NCI-H1092 treated with DMSO at 0.1 percent for 48 hours (cell line): ENCODE measurements at places on chromosomes 11 and 22.

DNA sequence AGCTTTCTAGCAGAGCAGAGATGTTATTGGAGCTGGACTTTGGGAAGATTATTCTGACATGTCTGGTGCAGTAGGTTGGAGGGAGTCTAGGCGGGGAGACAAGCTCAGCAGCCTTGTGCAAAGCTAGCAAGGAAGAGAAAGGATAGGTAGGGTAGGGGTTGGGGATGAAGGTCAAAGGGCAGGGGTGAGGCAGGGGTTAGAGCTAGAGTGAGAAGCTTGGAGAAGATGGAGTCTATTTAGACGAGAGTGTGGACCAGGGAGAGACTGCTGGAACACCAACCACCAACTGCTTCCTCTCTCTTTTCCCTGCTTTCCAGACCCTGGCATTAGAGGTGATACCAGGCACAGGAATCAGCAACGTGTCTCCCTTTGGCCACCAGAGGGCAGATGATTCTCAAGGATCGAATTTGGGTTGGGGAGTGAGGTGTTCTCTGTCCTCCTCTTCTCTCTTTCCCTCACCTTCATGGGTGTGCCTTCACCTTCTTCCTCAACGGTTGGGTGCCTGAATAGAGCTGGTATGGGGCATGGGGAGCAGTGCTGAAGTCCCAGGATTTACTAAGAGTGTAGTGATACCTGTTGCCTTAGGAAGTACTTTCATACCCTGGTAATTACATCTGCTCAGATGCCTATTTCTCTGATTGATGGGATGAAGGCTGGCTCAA is 1.8 kb upstream of the MARK2 start:
- DNase-seq: peak; percentile 82

DNA sequence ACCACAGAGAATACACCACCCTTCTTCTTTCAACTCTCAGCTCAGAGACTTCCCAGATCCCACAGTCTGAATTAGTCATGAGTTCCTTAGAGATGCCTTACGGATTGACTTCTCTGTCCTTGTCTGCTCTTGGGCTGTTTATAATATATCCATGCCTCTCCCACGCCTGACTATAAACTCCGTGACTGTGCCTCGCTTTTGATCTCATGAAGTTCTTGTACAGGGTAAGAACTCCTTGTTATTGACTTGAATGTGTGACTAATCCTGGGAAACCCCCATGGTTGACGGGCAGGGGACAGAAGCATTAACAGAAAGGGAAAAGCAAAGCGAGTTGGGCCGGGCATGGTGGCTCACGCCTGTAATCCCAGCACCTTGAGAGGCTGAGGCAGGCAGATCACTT is 62.4 kb upstream of the POU2AF1 start:
- DNase-seq: no peak

DNA sequence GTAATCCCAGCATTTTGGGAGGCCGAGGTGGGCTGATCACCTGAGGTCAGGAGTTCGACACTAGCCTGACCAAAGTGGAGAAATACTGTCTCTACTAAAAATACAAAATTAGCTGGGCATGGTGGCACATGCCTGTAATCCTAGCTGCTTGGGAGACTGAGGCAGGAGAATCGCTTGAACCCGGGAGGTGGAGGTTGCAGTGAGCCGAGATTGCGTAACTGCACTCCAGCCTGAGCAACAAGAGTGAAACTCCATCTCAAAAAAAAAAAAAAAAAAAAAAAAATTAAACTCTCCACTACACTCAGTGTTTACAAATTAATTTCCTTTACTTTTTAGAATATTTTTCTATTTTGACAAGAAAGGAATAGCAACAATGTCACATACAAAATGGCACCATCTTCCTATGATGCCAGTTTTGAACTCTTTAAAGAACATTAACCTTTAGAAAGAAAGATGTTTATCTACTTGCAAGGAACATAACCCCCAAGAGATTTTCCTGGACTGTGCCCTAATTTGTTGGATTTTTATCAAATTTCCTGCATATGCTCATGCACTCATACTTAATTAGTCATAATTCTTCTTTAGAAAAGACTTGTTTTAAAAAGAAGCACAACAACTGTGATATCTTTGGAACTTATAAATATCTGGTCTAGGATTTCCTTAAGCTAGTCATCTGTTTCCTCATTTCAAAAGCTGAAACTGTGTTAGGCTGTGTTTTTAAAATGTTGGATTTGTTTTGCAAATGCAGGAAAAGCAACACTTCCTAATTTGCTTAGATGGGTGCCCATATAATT is 22.6 kb upstream of the HIPK3 start:
- no peak for DNase-seq

DNA sequence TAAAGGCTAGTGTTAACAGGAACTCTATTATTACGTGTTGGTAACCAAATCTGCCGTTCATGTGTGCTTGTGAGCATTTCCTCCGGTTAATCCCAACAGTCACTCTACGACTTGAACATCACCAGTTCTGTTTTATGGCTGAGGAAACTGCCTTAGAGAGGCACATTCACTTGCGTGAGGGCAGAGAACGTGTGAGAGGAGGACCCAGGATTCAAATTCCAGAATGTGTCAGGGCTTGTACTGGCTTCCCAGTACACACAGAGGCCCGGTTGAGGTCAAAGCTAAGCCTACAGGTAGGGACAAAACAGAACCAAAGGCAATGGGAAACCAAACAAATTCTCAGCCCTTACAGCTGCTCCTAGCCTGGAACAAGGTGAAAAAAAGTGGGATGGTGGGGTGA is 66.9 kb upstream of the TENM4 start:
- DNase-seq: no peak

DNA sequence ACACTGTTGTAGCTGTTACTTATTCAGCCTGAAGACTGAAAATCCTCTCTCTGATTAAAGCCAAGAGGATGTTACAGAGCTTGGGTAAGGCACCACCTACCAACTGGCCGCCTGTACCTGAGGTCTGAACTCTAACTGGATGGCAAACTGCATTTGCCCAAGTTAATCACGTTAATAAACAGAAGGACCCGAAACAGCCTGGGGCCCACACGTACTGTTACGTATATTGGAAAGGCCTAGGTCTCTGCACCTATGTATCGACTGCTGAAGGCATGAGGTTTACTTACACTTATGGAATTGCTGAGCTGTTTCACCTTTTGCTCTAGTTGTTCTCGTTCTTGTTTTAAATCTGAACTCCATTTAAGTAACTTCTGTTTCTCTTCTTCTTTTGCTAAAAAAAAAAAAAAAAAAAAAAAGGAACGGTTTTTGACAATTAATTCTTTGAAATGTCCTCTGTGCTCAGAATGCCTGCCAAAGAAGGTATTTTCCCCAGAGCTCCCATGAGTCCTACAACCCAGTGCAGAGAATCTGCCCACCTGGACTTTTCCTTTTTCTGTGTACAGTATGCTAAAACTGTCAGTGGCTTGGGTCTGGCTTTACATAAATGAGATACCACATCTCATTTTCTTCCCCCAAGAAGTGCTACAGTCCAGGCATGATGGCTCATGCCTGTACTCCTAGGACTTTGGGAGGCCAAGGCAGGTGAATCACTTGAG is 13.1 kb downstream of the LARGE2 start:
- no peak for DNase-seq

DNA sequence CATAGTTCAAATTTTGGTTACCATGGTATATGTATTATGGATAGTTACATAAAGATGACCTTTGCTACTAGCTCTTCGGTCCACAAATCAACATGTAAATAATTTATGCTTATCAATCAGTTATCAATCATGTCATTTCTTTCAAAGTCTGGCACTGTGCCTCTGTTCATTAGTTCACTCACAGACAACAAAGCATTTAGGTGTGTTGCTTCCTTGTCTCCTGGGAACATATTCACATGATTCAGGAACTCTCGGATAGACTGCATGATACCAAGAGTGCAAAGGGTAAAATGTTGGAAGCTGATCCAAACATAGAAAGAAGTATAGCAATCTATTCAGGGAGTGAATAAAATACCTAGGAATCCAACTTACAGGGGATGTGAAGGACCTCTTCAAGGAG is 14.3 kb upstream of the ACRV1 start:
- no peak for DNase-seq

DNA sequence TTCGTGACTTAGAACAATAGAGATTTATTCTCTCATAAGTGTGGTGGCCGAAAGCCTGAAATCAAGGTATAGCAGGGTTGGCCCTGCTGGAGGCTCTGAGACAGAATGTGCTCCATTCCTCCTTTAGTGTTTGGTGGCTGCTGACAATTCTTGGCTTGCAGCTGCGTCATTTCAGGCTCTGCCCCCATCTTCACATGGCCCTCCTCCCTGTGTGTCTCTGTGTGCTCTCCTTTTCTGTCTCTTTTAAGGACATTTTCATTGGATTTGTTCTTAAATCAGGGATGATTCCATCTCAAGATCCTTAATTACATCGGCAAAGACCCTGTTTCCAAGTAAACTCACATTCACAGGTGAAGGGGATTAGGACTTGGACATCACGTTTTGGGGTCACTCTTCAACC is 10.2 kb upstream of the APOL6 start:
- DNase-seq: no peak

DNA sequence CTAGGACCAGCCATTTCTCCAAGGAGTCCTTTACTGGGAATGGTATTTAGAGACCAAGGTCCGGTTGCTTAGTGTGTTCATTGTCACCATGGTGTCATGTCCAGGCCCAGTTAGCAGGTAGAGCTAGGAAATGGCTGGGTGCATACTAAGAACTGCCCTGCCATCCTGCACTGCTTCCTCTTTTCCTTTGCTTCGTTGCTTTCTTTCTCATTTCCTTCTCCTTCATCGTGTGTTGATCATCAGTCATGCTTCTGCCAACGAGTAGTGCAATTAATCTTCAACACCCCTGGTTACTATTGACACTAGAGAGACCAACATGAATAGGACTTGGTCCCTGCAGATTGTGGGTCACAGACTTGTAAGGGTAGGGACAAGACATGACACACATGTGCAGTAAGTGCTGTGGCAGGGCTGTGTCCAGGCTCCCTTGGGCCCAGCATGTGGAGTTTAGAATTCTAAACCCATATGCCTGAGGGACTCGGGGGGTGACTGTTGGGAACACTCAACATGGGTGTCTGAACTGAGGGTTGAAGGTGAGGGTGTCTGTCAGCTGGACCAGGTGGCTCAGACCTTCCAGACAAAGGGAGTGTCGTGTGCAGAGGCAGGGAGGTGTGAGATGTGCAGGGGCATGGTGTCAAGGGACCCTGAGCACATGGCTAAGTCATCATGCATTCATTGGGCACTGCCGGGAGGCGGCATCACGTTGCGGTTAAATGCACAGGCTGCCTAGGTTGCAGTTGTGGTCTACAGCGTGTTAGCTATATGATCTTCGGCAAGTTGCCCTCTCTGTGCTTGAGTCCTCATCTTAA is 42.6 kb downstream of the ST14 start:
- no peak for DNase-seq

GRCh38 chr11:20248871-20249270 is 88.6 kb upstream of the DBX1 start:
- DNase-seq: peak; percentile 60

GRCh38 chr11:119347242-119347641 is 737 bp upstream of the MFRP start:
- no peak for DNase-seq

- DNase-seq: no peak
Measured at GRCh38 chr11:133204158-133204557, 328.1 kb downstream of the OPCML start.

DNA sequence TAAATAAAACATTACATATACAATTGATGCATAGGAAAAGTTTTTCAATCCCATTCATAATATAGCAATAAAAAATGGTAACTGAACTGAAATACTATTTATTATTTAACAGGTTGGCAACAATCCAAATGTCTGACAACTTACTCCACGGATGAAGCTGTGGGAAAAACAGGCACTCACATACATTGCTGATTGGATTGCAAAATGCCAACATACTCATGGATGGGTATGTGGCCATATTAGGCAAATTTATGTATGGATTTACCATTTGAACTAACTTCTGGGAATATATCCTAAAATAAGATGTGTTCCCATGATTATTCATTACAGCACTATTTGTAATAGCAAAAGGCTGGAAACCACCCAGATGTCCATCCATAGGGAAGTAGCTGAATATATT is 3.2 kb upstream of the BIRC2 start:
- no peak for DNase-seq

DNA sequence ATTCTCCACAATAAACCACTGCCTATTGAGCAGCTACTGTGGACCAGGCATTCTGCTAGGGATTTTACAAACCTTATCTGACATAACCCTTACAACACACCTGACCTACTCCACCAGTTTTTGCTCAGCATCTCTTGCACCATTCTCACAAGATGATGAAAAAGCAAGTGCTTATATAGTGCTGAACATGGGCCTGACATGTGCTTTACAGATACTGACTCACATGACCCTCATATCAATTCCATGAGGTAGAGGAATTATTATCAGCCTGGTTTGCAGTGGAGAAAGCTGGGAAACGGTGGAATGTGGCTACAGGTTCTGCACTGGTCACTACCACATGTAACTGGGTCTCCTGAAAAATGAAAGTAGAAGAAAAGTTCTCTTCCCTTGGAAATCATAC is 37.5 kb upstream of the PANX1 start:
- no peak for DNase-seq

DNA sequence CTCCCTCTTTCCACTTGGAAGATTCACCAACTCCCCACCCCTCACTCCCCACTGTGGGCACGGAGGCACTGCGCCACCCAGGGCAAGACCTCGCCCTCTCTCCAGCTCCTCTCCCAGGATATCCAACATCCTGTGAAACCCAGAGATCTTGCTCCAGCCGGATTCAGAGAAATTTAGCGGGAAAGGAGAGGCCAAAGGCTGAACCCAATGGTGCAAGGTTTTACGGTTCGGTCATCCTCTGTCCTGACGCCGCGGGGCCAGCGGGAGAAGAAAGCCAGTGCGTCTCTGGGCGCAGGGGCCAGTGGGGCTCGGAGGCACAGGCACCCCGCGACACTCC is 397 bp upstream of the CD44 start:
- no peak for DNase-seq

- DNase-seq: no peak
Measured at GRCh38 chr11:102664001-102664752, 39.0 kb upstream of the MMP20 start.

GRCh38 chr11:34249439-34249838 is 108.4 kb downstream of the ABTB2 start:
- DNase-seq: no peak

GRCh38 chr11:65907878-65908277 is 7.7 kb upstream of the FOSL1 start:
- no peak for DNase-seq

GRCh38 chr22:44100411-44100810 is 76.3 kb downstream of the PARVB start:
- DNase-seq: no peak

- DNase-seq: no peak
Measured at GRCh38 chr11:34250211-34250610, 107.6 kb downstream of the ABTB2 start.

GRCh38 chr22:28989912-28990311 is 71.7 kb downstream of the C22orf31 start:
- DNase-seq: no peak
